Activated CD8-positive, alpha-beta memory T cell treated with anti-CD3 and anti-CD28 coated beads for 1 hour (primary cell): ENCODE measurements at places on chromosomes 2 and 18.

DNA sequence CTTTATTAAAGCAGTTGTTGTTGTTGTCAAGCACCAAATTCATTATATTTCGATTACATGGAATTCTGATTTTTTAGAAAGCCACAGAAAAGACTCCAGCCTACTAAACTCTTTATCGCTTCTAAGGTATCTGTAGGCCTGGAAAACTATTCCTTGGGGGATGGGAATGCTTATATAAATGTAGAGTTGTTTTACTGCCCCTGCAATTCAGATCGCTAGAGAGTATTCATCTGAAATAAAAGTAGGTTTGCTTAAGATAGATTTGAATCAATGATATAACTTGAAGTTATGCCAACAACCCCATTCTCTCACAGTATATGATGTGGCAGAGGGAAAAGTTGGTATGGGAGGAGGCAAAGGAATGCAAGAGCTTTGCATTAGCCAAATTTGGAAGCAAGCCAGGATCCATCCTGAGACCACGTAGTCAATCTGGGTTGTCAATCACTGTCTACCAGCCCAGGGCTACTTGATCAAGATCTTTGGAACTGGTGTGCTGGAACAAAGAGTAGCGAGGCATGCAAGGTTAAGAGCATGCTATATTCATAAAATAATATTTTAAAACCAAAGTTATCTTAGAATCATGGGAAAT lies 95.9 kb downstream of the LYPD6B start:
- DNase-seq: no peak

DNA sequence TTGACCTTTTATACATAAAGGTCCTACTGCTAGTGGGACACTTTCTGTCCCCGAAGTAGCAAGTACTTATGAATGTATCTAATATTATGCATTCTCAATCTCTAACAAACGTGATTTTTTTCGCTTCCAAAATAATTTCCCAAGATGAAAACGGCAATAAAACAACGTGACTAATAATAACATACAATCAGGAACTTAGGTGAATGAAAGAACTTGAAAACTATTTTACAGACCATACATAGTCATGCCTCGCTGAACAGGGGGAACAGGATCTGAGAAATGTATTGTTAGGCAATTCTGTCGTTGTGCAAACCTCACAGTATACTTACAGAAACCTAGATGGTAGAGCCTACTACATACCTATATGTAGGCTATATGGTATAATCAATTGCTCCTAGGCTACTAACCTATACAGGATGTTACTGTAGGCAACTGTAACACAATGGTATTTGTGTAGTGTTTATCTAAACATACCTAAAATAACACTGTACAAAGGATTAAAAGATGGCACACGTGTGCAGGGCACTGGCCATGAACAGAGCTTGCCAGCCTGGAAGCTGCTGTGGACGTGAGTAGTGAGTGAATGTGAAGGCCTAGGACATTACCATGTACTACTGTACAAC lies 2.5 kb downstream of the RTN4 start:
- no peak for DNase-seq

DNA sequence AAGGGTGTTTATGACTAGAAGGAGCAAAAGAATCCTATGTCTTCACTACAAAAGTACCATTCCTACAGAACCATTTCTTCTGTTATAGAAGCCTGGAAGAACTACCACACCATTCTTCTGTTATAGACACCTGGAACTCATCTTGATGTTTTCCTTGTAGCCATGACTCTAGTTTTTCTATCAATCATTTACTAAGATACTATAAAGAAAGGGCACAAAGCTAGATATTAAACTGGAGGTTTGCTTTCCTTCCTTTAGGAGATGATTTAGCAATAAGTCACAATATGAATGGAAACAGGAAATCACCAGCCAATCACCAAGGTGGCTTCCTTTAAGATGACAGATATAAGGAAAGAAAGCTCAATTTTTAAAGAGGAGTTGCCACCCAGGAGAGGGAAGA lies 100.3 kb upstream of the NEUROD1 start:
- no peak for DNase-seq

DNA sequence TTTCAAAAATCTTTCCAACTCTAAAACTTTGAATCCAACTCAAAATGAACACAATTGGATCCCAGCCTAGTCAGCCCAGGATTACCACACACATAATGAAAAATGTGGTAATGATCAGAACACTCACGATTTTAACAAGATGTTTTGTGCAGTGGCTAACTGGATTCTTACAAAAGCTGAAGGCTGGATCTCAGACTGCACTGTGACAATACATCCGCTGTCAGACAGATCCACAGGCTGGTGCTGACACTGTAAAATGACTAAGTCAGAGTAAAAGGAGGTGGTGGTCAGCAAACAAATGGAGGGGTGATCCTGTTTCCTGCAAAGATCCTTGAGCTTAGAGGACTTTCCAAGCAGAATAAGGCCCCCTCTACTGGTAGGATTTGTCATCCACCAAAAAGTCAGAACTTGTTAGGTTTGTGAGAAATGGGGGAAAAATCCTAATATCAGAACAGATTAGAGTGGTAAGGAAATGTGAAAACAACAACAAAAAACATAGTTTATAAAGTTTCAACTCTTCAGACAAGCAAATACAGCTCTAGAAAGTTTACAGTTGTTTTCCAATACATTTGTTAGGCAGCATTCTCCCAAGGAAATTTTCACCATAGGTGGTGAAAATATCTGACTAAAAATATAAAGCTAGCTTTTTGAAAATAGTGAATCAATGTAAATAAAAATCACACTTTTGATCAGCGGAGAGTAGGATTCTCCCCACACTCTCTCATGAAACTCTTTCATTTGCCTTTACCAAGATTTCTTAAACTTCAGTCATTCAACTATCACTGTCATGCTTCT lies 211.9 kb downstream of the AGPS start:
- no peak for DNase-seq

DNA sequence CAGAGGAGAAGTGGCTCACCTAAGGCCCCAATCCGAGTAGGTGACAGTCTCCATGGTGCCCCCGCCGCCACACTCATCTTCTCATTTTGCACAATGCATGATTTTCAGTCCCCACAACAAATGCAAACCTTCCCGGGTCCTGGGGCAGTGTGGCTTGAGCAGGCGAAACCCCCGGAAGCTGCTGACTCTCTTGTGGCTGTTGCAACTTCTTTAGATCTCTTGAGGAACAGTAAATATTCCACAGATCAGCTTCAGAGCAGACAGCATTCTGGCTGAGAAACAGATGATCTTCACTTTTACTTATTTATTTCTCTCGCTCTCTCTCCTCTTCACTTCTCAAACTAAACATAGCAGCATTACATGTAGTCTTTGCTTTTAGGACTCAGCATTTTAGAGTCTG lies 51.9 kb downstream of the ASAP2 start:
- DNase-seq: no peak
